Activated T-cell treated with anti-CD3 and anti-CD28 coated beads, Interleukin-2, amount 50 U/mL, for 72 hours (primary cell): ENCODE measurements at places on chromosomes 1 and 21. TPM values are rescaled to one million over a fixed set of nuclear protein-coding genes. Genes with fewer than 3 reads are reported as not detected.

The FBXO2 gene
- 1.9 TPM for total RNA-seq

GRCh38 chr1:198165927-198166647, 9.3 kb downstream of the NEK7 start:
- no peak for DNase-seq

GRCh38 chr1:197918807-197919345, 1.7 kb downstream of the LHX9 start:
- no peak for DNase-seq

The TMIGD3 gene
- total RNA-seq: not detected

DNA sequence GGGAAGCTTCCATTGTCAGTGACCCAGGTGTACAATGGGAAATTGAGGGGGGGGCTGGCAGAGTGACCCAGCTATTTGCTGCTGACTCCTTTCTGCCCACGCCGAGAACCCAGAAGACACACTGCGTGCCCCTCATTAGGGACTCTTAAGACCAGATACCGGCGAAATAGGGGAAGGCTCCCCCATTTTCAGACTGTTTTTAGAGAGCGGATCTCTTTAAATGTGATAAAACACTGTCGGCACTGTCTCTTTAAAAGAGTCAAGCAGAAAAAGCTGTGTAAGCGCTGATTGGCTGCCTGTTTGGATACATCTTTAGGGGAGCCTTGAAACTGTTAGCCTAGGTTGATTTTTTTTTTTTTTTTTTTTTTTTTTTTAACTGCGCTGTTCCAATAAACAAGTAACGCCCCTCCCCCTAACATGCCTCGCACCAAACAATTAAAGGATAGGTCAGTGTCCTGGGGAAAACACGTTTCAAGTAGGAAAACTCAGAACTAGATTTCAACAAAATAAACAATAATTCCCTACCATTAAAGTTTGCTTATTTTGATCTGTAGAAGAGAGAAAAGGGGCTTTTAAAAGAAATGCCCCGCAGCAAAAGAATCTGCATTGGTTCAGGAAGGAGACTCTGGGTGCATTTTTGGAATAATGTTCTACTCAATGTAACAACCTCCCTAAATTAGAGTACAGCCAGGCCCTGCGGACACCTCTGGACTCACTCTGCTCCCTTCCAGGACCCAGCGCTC, 1.4 kb upstream of the SSBP3 start:
- peak; percentile 72 for DNase-seq

The HSD3B2 gene
- not detected for total RNA-seq

GRCh38 chr1:92543131-92544055, 56.7 kb upstream of the GFI1 start:
- no peak for DNase-seq

DNA sequence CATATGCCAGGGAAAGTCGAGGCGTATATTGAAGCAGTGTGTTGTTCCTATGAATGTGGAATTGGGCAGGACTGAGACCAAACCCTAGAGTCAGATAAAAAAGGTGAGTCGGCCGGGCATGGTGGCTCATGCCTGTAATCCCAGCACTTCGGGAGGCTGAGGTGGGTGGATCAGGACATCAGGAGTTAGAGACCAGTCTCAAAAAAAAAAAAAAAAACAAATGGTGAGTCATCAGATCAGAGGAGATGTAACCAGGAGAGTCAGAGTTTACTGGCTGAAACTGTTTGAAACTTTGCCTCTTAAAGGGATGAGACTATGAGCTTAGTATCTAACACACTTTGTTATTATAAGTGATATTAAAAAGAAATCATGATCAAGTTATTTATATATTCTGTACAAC, 26.4 kb upstream of the SYCP1 start:
- no peak for DNase-seq

The C1orf115 gene
- 0.79 TPM for total RNA-seq

The AMY1B gene
- not detected for total RNA-seq

DNA sequence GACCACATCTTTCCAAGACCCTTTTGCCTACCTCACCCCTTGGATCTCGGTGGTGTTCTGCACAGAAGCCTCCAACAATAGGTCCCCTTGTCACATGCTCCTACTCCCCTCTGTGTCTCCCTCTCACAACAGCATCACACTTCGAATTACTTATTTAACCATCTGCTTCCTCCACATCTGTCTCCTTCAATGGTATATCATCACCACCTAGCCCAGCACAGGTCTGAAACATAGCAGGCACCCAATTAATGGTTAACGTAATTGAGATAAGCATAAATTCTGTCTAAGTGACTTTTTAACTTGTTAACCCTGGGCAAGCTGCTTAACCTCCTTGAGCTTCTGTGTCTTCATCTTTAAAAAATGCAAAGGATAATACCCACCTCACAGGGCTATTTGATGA, 100.3 kb upstream of the BARHL2 start:
- no peak for DNase-seq

The PTGER3 gene
- 0.05 TPM for total RNA-seq

DNA sequence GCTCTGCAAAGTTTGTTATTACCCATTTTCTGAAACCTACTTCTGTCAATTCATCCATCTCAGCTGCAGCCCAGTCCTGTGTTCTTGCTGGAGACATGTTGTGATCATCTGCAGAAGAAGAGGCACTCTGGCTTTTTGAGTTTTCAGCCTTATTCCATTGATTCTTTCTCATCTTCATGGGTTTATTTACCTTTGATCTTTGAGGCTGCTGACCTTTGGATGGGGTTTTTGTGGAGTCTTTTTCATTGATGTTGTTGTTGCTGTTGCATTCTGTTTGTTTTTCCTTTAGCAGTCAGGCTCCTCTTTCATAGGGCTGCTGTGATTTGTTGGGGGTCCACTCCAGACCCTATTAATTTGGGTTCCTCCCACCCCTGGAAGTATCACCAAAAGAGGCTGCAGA, 164.3 kb downstream of the FCRL5 start:
- DNase-seq: no peak

The SAMD11 gene
- 0.17 TPM for total RNA-seq

GRCh38 chr1:180311011-180311730, 81.1 kb downstream of the LHX4 start:
- no peak for DNase-seq

- DNase-seq: no peak
Measured at GRCh38 chr1:179815641-179816040, 62.0 kb downstream of the TOR1AIP2 start.

- no peak for DNase-seq
Measured at GRCh38 chr1:97883823-97884222, 37.0 kb downstream of the DPYD start.

The RNASEL gene
- total RNA-seq: 3.6 TPM

DNA sequence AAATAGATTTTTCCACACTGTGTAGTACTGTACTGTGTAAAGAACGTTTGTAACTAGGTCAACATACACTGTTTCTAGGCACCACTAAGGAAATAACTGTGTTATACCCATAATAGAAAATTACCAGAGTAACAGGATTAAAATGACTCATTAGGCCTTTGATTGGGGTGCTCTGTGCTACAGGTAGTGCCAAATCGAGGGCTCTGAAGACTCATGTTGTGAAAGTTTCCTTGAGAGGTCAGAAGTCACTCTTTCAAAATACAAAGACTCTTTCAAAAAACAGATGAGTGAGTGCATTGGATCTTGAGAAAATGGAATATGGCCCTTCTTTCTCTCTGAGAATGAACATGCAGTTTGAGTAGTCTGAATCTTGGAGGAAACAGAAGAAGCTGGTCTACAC, 143.0 kb downstream of the MRPL39 start:
- no peak for DNase-seq

- DNase-seq: no peak
Measured at GRCh38 chr1:65209005-65209885, 61.2 kb downstream of the AK4 start.

GRCh38 chr1:86704458-86704971, at the start of gene SH3GLB1:
Gene SH3GLB1 (plus strand): TSS chr1:86704576. CDS start chr1:86704900, 324 bp downstream.
- DNase-seq: peak; percentile 93

DNA sequence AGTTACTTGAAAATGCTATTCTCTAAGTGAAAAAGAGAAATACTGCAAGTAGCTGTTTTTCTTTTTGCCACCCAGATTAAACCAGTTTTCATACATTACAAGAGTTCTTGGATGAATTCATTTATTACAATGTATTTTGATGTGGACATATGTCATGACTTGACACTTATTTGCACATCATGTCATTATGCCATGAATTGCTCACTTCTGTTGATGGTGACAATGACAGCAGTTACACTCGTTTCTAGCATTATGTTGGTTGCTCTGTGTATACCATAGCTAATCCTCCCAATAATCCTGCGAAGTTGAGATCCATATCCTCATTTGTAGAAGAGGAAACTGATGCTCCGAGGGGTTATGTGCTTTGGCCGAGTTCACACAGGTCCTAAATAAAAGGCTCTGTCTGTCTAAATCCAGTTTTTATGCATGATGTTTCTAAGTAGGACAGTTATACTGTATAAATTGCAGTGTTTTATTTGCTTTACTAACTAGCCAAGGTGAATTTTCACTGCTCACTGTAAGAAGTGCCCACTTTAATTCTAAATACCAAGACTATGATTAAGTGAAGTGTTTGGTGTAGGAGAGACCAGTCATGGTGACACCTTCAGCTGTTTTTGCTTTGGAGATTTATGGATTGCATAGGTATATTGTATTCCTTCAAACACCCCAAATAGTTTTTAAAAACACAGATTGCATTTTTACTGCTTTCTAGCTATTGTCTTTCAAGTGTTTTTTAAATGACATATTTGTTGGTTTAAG, 56.7 kb downstream of the PRDM2 start:
- DNase-seq: no peak

DNA sequence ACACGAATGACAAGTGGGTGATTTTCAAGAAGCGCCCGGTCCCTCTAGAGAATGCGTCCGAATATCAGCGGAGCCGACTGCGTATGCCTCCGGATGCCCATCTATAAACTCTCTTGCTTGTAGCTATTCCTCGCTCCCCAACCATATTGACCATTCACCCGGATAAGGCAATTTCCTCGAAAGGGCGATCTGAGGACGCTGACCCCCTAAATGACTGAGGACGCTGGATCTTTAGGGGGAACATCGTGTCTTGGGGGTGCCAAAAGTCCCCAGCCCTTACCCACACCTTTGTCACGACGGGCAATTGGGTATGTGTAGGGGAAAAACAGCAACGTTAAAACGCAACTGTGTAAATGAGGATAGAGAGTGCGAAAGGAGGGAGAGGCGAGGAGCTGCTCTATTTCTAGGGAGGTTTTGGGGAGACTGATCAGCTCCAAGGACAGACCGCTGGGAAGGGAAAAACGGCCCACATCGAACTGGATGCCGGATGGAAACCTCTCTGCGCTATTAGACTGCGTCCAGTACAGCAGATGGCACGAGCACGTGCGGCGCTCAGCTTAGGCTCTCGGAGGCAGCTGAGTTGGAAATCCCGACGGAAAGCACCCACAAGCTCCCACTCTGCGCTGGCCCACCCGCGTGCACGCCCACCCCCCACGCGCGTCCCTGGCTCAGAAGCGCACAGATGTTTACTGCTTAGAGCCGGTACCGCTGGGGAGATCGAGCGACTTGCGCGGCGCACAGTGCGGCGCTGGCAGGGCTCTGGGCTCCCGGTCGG, 2.9 kb upstream of the PRRX1 start:
- no peak for DNase-seq

The TBX15 gene
- total RNA-seq: 0.10 TPM

DNA sequence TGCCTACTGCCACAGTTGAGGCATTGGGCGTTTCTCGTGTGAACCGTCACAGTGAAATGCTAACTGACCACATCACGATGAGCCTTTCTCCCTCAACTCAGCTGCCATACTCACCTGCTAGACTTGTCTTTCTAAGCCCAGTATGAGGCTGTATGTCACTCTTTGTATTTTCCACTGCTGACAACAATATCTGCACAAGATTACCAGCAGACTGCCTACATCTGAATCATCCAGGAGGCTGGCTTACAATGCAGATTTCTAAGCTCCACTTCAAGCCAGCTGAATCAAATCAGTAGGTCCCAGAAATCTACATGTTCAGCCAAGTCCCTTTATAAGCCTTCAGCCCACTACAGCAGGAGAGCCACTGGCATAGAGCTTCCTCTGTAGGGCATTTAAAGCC, 355.0 kb upstream of the DUSP10 start:
- no peak for DNase-seq

DNA sequence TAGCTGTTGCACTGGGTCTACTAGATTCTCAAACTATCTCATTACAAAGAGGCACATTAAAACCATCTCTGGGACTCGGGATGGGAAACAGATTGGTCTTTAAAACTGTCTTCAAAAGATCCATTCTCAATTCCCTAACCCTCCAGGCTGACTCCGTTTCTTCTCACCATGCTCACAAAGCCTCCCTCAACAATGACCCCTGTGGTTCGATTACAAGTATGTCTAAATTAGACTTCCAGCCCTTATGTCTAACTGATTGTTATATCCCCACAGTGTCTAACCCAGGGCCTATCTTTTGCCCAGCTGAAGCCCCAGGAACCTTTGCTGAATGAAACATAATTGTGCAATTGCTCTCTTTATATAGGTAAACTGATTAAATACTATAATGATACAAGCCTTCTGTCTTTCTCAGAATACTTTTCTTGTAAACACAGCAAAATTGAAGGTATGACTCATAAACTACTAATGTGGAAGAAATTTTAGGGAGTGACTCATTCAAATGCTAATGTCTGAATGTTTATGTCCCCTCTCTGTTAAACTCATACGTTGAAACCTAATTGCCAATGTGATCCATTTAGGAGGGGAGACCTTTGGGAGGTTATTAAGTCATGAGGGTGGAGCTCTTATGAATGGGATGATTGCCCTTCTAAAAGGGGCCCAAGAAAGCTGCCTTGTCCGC, 65.6 kb upstream of the DAB1 start:
- DNase-seq: no peak

The PUSL1 gene
- 11.9 TPM for total RNA-seq

- DNase-seq: peak; percentile 27
Measured at GRCh38 chr1:1782399-1783221, 4.3 kb upstream of the NADK start.

- no peak for DNase-seq
Measured at GRCh38 chr1:68973459-68974244, 476.8 kb upstream of the DEPDC1 start.

DNA sequence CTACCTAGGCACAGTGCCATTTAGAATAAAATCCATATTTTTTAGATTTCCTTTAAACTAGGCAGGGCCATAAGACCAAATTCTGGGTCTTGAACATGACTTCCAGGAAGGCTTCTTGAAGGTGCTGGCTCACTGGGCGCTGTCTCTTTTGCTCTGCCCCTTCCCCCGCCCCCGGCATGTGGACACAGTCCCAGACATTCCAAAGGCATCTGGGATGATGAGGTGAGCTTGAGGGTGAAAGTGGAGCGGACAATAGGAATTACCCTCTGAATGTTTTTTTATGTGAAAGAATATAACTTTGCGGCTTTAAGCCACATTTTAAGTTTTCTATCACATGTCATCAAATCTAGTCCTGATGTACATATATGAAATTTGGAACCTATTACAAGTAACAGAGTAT, 29.4 kb downstream of the RWDD3 start:
- DNase-seq: no peak

The PGLYRP3 gene
- total RNA-seq: not detected

The SELP gene
- 3.6 TPM for total RNA-seq

- no peak for DNase-seq
Measured at GRCh38 chr1:84941843-84942242, 48.8 kb upstream of the LPAR3 start.

The ATP1A4 gene
- not detected for total RNA-seq

GRCh38 chr21:41229509-41230248, 61.7 kb downstream of the BACE2 start:
- DNase-seq: no peak

- DNase-seq: no peak
Measured at GRCh38 chr1:167524651-167525050, 6.3 kb upstream of the CD247 start.

The EFNA3 gene
- total RNA-seq: 4.1 TPM

The MRPL55 gene
- 36.1 TPM for total RNA-seq
